ENCODE measurements at places on chromosomes 11 and 22. TPM values are rescaled to one million over a fixed set of nuclear protein-coding genes. Genes with fewer than 3 reads are reported as not detected.

- H3K4me3 ChIP-seq, result no peak overlapping the region
- DNase-seq, result no peak
- no peaks in the 10 kb centered on the region for H3K27me3 ChIP-seq
- H3K36me3 ChIP-seq, result no peaks in the 10 kb centered on the region
Measured at GRCh38 chr22:43042101-43042780, 27.3 kb upstream of the PACSIN2 start.

The OR8B2 gene
- not detected for total RNA-seq

- no peaks in the 10 kb centered on the region for H3K4me1 ChIP-seq
- H3K27me3 ChIP-seq, result peaks cover 89% of the 10 kb centered on the region
- no peak overlapping the region for H3K4me3 ChIP-seq
- H3K36me3 ChIP-seq, result no peaks in the 10 kb centered on the region
- DNase-seq, result no peak
- no peak overlapping the region for H3K27ac ChIP-seq
Measured at GRCh38 chr22:48640890-48641841, 1186.5 kb downstream of the BRD1 start.

GRCh38 chr22:33851821-33852384 is 68.4 kb downstream of the LARGE1 start:
- peak; percentile 81 for DNase-seq
- H3K27me3 ChIP-seq, result no peaks in the 10 kb centered on the region
- H3K36me3 ChIP-seq, result no peaks in the 10 kb centered on the region
- H3K27ac ChIP-seq, result peak overlapping the region; percentile 77

GRCh38 chr11:41018224-41018623 is 441.2 kb downstream of the LRRC4C start:
- H3K4me1 ChIP-seq, result no peaks in the 10 kb centered on the region
- no peaks in the 10 kb centered on the region for H3K36me3 ChIP-seq
- no peaks in the 10 kb centered on the region for H3K27me3 ChIP-seq
- no peak overlapping the region for H3K27ac ChIP-seq
- no peak for DNase-seq
- no peak overlapping the region for H3K4me3 ChIP-seq

The MYRF gene
- total RNA-seq, result 15.3 TPM

DNA sequence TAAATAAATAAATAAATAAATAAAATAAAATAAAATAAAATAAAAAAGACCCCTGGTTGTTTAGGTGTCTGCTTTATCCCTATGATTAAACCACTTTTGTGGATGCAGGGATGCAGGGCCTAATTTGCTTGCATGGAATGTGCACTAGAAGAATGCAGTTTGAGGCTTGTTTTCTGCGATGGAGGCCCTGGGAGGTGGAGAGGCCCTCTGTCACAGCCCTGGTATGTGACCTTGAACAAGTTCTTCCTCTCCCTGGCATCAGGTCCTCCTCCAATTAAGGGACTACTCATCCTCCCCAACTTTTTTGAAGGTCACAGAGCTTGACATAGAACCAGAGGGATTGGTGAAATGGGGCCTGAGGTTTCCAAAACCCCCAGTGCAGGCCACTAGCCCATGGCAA is 22.7 kb downstream of the KCNJ4 start:
- H3K4me3 ChIP-seq, result no peak overlapping the region
- H3K4me1 ChIP-seq, result no peaks in the 10 kb centered on the region
- DNase-seq, result no peak
- no peak overlapping the region for H3K27ac ChIP-seq
- no peaks in the 10 kb centered on the region for H3K36me3 ChIP-seq

- no peak overlapping the region for H3K4me3 ChIP-seq
- DNase-seq, result peak; percentile 13
- no peaks in the 10 kb centered on the region for H3K27me3 ChIP-seq
- H3K27ac ChIP-seq, result peak overlapping the region; percentile 61
- H3K36me3 ChIP-seq, result peaks cover 10% of the 10 kb centered on the region
Measured at GRCh38 chr11:107787733-107788132, 70.9 kb downstream of the SLC35F2 start.

GRCh38 chr22:28899199-28899853 is 16.0 kb downstream of the ZNRF3 start:
- DNase-seq, result no peak
- no peak overlapping the region for H3K27ac ChIP-seq
- no peaks in the 10 kb centered on the region for H3K27me3 ChIP-seq
- no peak overlapping the region for H3K4me3 ChIP-seq

The OR52I2 gene
- total RNA-seq, result not detected

The CHRNA10 gene
- total RNA-seq, result 1.9 TPM

The FUT4 gene
- total RNA-seq, result 1.9 TPM

- H3K4me3 ChIP-seq, result peak within 1 kb of the TSS; percentile 89
- H3K27me3 ChIP-seq, result no peaks in the 10 kb centered on the region
- peaks cover 32% of the 10 kb centered on the region for H3K4me1 ChIP-seq
- peaks cover 62% of the 10 kb centered on the region for H3K36me3 ChIP-seq
- DNase-seq, result no peak
- peak within 1 kb of the TSS; percentile 78 for H3K27ac ChIP-seq
Measured at GRCh38 chr22:30968015-30968923, at the start of gene MORC2. Gene MORC2 (minus strand): TSS chr22:30968774. CDS start chr22:30967889, 885 bp downstream.

GRCh38 chr11:128680906-128681305 is 13.0 kb upstream of the FLI1 start:
- H3K4me1 ChIP-seq, result no peaks in the 10 kb centered on the region
- H3K27ac ChIP-seq, result no peak overlapping the region
- H3K4me3 ChIP-seq, result no peak overlapping the region
- no peaks in the 10 kb centered on the region for H3K36me3 ChIP-seq
- DNase-seq, result no peak

DNA sequence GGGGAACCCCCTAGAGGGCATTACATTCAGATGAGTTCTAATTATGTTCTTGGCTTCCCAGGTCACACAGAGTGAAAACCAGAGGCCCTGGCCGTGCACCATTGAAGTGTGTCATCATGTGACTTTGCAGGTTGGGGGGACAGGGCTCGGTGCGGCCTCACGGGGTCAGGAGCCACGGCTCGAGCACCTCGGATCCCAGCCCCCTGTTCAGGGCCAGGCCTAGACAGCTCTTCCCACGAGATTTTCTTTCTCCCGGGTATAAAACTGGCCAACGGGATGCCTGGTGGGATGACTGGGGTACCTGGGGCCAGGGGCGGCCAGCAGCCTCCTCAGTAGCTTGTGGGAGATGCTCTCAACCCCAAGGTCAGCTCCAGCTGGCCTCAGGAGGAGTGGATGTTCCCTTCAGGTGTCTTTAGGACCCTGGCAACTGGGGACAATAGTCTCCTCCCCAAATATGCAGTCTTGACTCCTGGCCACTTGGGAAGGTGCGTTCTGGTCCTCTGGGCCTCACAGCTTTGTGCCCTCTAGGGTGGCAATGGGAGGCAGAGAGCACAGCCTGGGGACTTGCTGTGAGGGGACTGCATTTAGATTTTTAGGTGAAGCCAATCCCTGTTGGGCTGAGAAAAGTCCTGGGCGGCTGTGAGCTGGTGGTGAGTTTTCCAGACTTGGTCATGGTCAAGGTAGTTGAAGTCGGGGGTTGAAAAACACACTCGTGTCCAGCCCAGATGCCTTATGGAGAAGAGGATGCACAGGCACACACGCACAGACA is 95.6 kb downstream of the KCNQ1 start:
- no peak for DNase-seq
- H3K27ac ChIP-seq, result no peak overlapping the region

DNA sequence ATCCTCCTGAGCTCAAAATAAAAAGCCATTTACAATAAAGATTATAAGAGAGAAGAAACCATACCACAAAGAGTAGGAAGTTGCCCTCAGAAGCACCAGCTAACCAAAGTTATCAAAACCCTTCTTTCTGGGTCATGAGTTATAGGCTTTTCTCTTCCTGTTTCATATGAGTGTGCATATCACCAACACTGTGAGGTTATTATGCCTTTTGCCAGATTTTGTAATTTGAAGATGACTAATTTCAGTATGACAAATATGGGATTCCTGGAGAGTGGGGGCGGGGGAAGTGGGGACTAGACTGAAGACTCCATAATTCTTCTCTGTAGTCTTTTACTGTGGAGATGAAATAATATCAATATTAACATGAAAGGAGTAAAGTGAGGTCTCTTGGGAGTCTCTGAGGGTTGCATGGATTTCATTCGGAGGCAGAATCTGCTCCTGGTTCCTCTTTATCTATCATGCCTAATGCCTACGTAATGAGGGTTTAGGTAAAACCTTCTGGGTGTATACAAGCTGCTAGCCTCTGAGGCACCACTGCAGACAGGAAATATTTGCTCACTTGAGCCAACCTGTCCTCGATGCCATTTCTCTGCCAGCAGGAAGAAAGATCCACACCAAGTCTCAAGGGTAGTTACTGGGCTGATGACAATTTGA is 2.1 kb downstream of the LPXN start:
- peak; percentile 89 for DNase-seq
- peaks cover 48% of the 10 kb centered on the region for H3K4me1 ChIP-seq
- H3K4me3 ChIP-seq, result peak overlapping the region; percentile 35
- H3K27me3 ChIP-seq, result no peaks in the 10 kb centered on the region

GRCh38 chr11:122105044-122105758 is 10.8 kb downstream of the BLID start:
- H3K27ac ChIP-seq, result no peak overlapping the region
- H3K4me1 ChIP-seq, result no peaks in the 10 kb centered on the region
- H3K4me3 ChIP-seq, result no peak overlapping the region
- 0 out of 2 replicates have a peak, but pooled peaks cover 10% of the 10 kb centered on the region for H3K36me3 ChIP-seq

DNA sequence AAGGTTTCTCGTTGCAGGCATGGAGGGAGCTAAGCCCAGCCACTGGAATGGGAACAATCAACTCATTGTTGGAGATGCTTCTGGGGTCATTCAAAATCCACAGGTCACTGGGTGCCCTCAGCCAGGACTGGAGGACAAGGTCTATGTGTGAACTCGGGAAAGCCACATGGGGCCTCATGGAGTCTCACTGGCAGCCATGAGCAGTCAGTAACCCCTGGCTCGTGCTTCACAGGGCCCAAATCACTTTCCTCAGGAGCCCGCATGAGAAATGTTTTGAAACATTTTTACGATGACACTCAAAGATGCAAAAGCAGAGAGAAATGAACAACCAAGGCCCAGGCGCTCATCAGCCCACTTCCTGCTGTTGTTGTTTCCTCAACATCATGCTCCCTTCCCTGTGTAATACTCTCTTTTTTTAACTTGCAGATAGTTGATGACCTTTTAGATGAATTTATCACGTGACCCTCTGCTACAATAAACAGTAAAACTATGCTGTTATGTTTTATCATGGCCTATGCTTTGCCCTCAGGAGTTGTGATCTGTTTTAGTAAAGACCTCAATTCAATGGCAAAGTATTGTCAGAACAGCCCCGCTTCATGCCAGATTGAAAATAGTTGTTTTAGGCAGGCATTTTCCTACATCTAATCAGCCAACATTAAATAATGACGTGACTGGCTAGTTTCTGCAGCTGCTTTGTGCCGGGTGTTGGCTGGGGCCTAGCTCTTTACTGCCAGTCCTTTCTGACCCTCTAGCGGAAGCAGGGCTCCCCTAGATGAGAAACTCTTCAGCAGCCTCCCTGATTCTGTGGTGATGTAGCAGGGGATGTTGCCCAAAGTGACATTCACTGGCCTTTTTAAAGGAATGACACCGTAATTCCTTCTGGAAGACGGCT is 39.7 kb downstream of the ADAMTS15 start:
- no peak for DNase-seq
- no peaks in the 10 kb centered on the region for H3K27me3 ChIP-seq
- no peaks in the 10 kb centered on the region for H3K4me1 ChIP-seq
- H3K27ac ChIP-seq, result no peak overlapping the region
- H3K36me3 ChIP-seq, result no peaks in the 10 kb centered on the region
- no peak overlapping the region for H3K4me3 ChIP-seq

Measured in PC-9 (cell line).